ENCODE measurements at places on chromosomes 4 and X.

- DNase-seq: no peak
Measured at GRCh38 chr4:10688846-10689245, 4.3 kb upstream of the CLNK start.

DNA sequence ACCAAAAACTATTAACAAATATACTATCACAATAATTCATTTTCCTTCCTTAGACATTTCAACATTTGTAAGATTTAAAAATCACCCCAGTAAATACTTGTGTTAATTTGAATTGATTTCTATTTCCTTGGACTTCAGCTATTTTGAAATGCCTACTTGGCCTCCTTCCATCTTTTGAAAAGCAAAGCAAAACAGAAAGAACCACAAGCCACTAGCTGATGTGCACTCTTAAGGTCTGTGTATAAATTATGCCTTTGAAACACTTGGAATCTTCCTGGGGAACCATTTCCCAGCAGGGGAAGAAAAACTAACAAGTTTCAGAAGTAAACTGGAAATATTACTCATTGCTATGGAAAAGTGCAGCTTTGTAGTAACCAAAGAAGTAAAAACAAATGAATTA lies 139.8 kb downstream of the CLCN4 start:
- no peak for DNase-seq

DNA sequence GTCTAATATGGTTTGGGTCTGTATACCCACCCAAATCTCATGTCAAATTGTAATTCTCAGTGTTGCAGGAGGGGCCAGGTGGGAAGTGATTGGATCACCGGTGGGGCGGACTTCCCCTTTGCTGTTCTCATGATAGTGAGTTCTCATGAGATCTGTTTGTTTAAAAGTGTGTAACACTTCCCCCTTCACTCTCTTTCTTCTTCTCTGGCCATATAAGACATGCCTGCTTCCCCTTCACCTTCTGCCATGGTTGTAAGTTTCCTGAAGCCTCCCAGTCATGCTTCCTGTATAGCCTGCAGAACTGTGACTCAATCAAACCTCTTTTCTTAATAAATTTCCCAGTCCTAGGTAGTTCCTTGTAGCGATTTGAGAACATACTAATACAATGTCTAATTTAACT lies 19.7 kb upstream of the SCRG1 start:
- DNase-seq: no peak

DNA sequence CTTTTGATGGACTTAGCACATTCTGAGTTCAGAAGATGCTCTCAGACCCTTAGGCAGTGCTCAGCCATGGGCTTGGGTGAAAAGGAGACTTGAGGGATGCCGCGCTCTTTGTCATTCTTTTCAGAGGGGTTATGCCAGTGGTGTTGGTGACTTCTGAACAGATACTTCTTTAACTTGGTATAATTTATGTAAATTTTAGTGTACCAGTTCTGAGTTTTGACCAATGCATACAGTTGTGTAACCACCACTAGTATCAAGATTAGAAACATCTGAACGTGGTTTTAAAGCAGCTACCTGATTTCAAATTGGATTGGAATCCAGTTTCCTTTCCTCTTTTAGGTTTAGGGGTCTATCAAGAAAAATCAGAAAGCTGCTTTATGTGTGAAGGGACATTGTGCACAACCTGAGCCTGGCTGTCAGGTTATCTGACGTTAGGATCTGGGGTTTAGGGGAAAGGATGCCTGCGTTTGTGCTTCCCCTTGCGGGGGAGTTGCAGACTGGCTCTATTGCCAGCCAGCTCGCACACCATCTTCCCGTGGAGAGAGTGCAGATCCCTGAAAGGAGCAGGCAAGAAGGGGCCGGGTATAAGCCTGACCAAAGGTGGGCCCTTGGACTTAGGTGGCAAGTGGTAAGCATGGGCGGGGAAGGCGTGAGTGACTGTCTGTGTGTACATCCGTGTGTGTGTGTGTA lies 19.0 kb downstream of the SMS start:
- DNase-seq: no peak

GRCh38 chr4:152563209-152563608 lies 27.3 kb upstream of the FBXW7 start:
- DNase-seq: no peak

- DNase-seq: no peak
Measured at GRCh38 chr4:26784207-26784865, 76.3 kb upstream of the STIM2 start.

DNA sequence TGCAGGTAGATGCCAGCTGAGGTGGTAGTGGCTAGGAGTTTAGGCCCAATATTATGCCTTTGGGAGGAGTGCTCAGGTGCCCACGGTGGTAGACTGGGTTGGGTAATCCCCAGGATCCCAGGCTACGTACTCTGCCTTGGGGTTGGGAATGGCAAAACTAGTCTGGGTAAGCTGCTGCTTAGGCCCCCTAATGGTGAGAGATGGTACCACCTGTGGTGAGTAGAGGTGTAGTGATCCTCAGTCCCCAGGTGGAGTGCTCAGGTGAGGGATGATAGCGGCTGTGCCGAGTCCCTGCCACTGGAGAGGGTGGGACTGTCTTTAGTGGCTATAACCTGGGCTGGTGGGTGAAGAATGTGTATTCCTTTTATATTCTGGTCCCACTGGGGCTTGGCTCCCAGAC lies 75.2 kb downstream of the IL1RAPL2 start:
- no peak for DNase-seq

GRCh38 chr4:144611850-144612249 lies 34.1 kb upstream of the HHIP start:
- no peak for DNase-seq

DNA sequence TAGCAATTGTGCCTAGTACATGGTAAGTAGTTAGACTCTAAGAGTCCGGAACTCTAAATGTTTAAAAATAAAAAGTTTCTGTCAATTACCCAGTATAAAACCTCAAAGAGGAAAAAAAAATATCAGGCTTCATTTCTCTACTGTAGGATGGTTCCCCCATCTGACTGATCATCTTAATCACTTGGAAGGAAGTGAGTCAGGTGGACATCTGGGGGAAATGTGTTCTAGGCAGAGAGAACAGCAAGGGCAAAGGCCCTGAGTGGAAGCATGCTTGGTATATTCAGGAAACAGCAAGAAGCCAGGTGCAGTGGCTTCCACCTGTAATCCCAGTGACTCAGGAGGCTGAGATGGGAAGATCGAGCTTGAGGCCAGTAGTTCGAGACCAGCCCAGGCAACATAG lies 2.9 kb upstream of the EIF1AX start:
- DNase-seq: no peak

DNA sequence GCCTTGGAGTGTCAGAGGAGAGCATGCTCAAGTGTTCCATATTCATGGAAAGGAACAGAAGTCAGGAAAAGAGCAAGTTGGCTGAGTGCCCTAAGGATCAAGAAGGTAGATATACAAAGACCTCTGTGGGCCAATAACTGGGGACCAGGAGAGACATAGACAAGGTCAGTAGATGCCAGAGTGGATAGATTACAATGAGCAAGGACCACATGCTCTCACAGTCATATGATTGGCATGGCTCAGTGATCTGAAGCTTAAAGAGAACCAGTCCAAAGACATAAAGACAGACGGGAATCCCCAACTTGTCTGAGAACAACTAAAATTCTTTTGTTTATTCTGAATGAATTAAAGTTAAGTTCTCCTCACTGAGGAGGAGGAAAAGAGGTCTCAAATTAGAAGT lies 289.7 kb downstream of the HS3ST1 start:
- no peak for DNase-seq

- DNase-seq: no peak
Measured at GRCh38 chrX:111779582-111779981, 96.4 kb upstream of the TRPC5OS start.

DNA sequence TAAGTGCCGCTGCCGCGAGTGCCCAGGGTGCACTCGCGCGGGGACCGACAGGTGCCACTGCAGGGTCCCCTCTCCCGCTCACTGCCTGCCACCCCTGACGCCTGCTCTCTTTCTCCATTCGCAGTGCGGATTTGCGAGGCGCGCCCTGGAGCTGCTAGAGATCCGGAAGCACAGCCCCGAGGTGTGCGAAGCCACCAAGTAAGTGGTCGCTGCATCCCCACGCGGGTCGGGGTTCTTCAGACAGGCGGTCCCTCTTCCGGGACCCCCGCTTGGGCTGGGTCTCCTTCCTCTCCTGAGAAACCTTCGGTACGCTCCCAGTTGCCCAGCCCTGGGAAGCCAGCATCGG lies 547 bp downstream of the GUCY1A1 start:
- DNase-seq: peak; percentile 35
